G401 (cell line): ENCODE measurements at places on chromosomes 1 and 21. TPM values are rescaled to one million over a fixed set of nuclear protein-coding genes. Genes with fewer than 3 reads are reported as not detected.

KRTAP21-1 gene
- not detected in 2 replicates for total RNA-seq

CNR2 gene
- not detected in 2 replicates for total RNA-seq

PAQR6 gene
- 0.07 and 2.0 TPM in 2 replicates for total RNA-seq

FAM72B gene
- 6.3 and 19.4 TPM in 2 replicates for total RNA-seq

SLC30A10 gene
- total RNA-seq, result 0.12 TPM in 1 of 2 replicates, not detected in the other

KRTAP12-2 gene
- not detected in 2 replicates for total RNA-seq

TAS1R1 gene
- not detected in 2 replicates for total RNA-seq

POLR3C gene
- total RNA-seq, result 12.0 and 28.1 TPM in 2 replicates

GRCh38 chr1:173481195-173481772 is 4.1 kb downstream of the PRDX6 start:
- no peak for DNase-seq

DNA sequence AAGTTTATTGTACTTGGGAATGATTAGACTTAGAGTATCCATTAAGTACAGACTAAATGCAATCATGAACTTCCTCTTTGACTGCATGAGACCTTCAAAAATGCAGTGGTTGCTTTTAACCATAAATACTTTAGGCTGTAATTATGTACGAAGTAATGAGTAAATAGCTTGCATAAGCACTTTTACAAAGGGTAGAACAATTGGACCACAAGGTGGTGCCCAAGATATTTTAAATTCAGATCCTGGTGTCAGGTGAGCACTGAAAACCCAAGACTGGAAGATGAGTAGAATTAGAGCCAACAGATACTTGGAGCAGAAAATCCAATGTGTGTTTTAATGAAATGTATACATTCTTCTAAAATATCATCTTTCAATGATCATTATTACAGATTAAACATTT is 43.4 kb upstream of the RHOU start:
- peak; percentile 26 for DNase-seq

GRCh38 chr1:154860156-154860870 is 9.8 kb downstream of the KCNN3 start:
- no peak for DNase-seq

DNA sequence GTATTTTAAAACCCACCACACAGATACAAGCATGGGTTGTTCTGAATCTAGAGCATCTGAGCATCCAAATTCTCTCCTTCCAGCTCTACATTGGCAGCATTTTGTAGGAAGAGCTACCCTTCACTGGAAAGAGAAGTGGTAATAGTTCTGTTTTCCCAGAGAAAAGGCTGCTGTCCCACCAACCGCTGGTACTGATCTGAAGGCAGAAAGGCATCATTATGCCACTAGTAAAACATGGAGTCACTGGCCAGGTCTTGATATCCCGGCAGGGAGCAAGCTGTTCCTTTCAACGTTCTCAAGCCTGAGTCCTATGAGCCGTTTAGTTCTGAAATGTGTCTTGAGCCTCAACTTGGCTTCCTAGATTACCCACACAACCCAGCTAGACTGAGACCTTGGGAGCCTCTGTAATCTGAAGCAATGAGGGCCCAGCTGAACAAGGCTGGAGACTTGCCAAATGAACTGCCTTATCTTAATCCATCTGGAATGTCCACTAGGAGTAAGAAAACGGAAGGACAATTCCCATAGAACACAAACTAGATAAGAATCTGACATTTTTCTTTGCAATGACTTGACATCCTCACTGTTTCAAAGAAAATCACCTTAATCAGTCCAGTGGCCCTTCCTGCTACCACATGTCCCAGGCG is 116.8 kb downstream of the KCNH1 start:
- peak; percentile 34 for DNase-seq

DNA sequence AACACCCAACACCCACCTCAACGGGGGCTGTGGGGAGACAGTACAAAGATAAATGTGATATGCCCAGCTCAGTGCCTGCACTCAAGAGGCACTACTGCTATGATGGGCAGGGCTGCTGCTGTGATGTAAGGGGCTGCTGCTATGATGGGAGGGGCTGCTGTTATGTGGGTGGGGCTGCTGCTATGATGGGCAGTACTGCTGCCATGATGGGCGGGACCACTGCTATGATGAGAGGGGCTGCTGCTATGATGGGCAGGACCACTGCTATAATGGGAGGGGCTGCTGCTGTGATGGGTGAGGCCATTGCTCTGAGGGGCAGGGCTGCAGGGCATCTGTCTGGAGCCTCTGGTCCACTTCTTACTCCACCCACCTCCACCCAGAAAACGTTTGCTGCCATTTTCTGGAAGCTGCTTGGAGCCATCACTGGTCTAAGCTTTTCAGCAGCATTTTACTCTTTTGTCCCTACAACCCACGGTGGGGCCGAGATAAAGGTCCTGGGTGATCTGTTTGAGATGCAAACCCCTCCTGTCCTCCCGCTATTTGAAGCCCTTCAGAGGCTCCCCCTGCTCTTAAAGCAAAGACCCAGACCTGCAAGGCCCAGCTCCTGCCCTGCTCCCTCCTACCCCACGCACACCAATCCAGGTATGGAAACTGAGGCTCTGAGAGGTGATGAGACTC is 656.9 kb downstream of the PTPRU start:
- DNase-seq, result no peak

- DNase-seq, result no peak
Observed at GRCh38 chr1:44655609-44656008, 18.7 kb downstream of the TMEM53 start.

- DNase-seq, result peak; percentile 21
Observed at GRCh38 chr1:19179597-19180264, 30.3 kb downstream of the UBR4 start.

- peak; percentile 46 for DNase-seq
Observed at GRCh38 chr1:31626223-31627207, 9.0 kb downstream of the HCRTR1 start.

GRCh38 chr1:221708987-221709386 is 32.9 kb downstream of the DUSP10 start:
- DNase-seq, result no peak

- DNase-seq, result no peak
Observed at GRCh38 chr1:29648026-29648425, 411.7 kb downstream of the PTPRU start.

GRCh38 chr21:32908534-32908933 is 117.2 kb upstream of the OLIG2 start:
- DNase-seq, result no peak

DNA sequence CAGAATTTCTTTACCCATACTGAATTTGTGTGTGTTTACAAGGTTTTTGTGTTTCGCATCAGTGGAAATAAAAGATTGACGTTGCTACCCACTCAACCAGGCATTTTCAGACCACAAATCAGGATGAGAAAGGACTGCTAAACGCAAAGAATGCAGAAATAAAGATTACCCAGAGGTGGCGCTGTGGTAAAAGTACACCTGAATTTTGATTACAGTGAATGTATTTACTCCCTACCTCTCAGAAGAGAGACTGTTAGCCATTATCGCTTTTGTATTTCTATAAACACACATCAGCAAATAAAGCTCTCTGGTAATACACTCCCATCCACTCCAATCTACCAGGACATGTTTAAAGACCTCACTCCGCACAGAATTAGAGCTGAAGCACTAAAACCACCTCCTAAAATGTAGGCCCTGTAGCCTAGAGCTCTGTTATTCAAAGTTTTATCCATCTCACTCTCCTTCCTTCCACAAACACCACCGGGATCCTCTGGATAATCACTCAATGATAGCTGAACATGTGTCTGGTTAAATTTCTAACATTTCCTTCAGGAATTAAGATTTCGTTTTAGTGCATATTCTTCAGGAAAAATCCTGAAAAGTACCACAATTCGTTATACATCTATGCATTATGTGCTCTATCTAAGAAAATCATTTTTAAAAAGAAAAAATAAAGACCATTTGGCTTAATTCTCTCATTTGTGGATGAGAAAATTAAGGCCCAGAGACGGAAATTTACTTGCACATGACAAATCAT is 2.5 kb upstream of the LMO4 start:
- peak; percentile 86 for DNase-seq

DNA sequence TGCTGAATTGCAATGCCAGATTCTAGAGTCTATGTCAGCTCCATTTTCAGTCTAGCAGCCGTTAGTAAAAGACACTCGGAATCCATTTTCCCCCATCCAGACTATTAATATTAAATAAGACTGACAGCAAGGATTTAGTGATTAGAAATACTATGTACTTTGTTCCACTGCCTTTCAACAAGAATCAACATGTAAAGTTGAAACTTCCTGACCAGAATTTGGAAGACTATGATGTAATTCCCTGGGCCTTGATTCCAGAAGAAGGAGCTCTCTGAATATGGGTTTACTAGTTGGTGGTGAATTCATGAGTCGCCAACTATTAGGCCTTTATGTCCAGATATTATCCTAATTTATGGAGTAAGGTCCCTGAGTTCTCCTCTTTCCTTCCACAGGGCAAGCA is 24.8 kb downstream of the KDM1A start:
- DNase-seq, result no peak

GRCh38 chr1:41812453-41812852 is 106.3 kb downstream of the HIVEP3 start:
- no peak for DNase-seq

DNA sequence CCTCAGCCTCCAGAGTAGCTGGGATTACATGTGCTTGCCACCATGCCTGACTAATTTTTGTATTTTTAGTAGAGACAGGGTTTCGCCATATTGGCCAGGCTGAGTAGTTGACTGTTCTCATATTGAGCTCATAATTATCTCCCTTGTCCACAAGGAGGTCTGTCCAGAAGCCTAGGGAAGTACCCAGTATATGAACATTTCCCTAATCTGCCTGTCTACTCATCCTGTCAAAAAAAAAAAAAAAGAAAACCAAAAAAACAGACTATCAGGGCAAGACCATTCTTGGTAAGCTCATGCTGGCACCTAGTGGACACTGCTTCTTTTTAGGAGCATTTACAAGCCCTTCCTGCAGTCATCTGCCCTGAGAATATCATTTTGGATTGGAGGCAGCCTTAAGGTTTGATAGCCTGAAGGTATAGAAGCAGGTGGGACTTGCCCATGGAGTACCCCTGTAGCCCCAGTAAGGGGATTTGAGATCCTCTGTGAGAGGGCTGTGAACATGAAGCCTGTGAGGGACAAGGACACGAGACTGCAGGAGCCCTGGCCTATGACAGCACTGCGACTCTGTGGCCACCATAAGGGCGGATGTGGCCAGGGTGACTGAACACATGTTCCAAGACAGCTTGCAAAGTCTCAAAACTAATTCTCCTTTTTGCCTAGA is 10.8 kb upstream of the DUSP12 start:
- DNase-seq, result peak; percentile 27

GRCh38 chr1:43587594-43587993 is 56.9 kb downstream of the PTPRF start:
- DNase-seq, result no peak

DNA sequence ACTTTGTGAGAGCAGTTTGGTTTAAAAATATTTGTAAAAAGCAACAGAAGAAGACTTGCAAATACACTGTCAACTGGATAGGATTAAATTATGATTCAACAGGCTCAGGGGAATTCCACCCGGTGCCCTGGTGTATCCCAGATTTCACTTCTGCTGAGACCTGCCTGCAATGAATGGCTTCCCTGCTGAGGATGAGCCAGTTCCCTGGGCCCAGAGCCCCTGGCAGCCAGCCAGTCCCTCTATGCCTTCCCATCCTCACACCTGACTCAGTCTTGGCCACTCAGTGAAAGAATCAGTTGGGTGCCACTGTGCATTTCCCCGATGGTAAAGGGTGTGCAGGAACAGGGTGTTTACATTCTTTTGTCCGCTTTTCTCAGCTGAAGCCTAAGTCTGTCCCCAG is 64.4 kb downstream of the KCTD3 start:
- peak; percentile 41 for DNase-seq

- DNase-seq, result no peak
Observed at GRCh38 chr1:246703581-246703980, 20.6 kb upstream of the SCCPDH start.

- DNase-seq, result no peak
Observed at GRCh38 chr1:113531321-113531720, 141.0 kb downstream of the MAGI3 start.

- no peak for DNase-seq
Observed at GRCh38 chr1:1060281-1061000, 13.7 kb downstream of the RNF223 start.

DNA sequence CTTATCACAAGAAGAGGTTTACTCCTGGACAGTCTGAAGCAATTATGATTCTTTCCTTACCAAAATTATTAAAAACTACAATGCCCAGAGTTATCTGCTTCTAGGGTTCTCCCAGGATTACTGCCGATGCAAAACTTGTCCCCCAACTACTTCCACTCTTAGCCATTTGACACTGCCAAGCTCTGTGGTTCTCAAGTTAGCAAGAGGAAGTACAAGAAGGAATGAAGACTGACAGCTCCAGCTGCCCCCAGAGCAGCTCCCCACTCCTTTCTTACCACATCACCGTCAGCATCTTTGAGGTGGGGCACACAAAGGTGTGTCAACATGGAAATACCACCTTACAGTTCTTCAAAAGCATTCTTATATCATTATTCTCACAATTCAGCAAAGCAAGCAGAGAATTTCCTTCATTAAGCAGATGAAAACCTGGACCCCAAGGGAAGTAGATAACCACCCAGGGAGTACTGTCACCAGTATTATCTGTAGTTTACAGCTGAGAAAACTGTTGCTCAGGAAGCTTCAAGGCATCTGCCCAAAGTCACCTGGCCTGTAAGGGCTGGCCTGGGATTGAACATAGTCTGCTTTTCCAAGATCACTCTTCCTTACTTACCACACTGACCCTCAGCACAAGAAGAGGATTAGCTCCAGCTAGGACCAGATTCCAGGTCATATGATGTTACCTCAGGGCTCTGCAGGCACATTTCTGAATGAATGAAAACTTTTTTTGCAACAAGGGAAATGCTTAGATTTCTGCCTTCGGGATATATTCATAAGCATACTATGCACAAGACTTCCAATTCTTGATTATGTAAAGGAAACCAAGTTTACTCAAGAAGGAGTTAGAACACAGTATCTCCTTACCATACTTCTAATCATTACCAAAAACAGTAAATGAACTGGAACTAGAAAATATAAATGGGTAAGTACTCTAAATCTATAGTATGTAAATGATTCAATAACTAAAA is 9.3 kb downstream of the PSMG1 start:
- no peak for DNase-seq

DNA sequence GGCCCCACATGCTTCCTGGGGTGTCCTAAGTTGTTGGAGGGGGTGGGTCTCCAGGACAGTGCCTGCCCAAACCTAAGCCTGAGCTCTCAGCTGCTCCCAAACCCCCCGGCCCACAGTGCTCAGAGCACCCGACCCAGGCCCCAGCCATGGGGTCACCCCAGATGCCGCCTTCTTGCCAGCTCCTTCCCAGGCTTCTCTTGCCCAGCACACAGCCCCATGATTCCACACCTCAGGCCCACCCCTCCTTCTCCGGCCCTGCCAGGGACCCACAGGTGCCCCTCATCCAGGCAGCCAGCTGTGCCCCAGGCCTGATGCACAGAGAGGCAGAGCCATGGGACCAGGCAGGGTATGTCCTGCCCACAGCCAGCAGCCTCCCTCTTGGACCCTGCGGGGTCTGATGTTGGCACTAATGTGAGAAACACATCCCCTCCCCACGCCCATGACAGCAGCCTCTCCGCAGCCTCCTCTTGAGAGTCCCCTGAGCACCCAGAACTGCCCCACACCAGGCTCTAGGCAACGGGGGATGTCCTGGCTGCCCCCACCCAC is 4.9 kb downstream of the WNT9A start:
- no peak for DNase-seq

GRCh38 chr1:80349218-80349617 is 1342.7 kb upstream of the ADGRL4 start:
- DNase-seq, result no peak

GRCh38 chr1:113128116-113128515 is 55.1 kb downstream of the LRIG2 start:
- no peak for DNase-seq

GRCh38 chr1:41343790-41344699 is 17.2 kb upstream of the FOXO6 start:
- DNase-seq, result no peak

GRCh38 chr1:230696722-230697437 is 17.0 kb downstream of the AGT start:
- no peak for DNase-seq
